ENCODE measurements at places on chromosomes 5 and 9.
A peak's percentile ranks its signal among the peaks of the same experiment; 100 is the strongest.

DNA sequence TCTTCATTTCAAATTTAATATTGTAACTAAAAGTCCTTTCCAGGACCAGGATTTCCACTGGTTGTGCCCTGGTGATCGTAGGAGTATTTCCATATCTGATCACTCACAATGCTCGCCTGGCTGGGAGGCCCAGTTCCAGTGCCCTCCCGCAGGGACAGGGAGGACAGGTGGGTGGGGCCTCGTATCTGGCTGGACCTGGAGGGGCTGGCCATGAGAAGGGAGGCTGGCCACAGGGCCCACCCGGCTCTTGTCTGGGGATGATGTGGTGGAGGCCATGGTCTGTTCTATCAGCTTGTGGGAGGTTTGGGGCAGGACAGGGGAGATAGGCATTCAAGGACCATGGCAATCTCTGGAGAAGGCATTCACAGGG, 286.4 kb downstream of the GADD45G start:
- no peak for DNase-seq

DNA sequence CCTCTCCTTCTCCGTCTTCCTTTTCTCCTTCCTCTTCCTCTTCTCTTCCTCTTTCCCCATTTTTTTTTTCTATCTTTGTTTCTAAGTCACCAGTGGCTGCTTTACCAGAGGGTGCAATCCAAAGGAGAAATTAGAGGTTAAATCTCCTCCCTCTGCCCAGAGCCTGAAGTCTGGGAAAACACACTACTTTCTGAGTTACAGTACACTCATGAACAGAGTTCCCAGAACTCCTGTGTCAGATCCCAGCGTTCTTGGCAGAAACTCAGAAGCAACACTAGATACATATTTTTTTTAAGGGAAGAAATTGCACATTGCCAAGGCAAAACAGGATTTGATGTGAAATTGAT, 189.0 kb downstream of the SNCAIP start:
- no peak for DNase-seq

GRCh38 chr5:72268753-72269410, 51.2 kb downstream of the MRPS27 start:
- DNase-seq: peak; percentile 20

- DNase-seq: no peak
These were observed 41.6 kb upstream of the SYNPO start for GRCh38 chr5:150598821-150599273.

GRCh38 chr5:107363768-107364167, 307.0 kb downstream of the EFNA5 start:
- no peak for DNase-seq

DNA sequence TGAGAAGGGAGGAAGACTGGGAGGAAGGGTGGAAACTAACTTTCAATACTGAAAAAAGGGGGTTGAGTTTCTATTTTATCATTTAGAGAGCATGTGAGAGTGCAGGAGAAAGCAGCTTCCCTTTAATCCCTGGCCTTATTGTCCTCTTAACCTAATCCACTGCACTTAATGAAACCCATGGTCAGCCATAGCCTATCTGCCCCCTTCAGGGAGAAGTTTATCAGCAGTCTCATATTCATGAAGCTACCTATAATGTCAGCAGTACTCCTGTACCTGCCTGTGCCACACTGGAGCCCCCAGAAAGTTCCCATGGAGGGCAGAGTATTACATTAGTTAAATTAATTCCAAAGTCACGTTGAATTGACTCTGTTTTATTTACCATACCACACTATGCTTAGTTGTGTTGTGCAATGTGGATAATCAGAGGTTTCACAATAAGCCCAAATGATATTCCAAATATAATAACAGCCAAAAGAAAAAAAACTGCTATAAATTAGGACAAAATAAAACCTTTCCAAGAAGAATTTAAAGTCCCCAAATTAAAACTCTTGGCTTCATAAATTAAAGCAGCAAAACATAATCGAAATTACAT, 62.9 kb downstream of the MUSK start:
- DNase-seq: no peak

DNA sequence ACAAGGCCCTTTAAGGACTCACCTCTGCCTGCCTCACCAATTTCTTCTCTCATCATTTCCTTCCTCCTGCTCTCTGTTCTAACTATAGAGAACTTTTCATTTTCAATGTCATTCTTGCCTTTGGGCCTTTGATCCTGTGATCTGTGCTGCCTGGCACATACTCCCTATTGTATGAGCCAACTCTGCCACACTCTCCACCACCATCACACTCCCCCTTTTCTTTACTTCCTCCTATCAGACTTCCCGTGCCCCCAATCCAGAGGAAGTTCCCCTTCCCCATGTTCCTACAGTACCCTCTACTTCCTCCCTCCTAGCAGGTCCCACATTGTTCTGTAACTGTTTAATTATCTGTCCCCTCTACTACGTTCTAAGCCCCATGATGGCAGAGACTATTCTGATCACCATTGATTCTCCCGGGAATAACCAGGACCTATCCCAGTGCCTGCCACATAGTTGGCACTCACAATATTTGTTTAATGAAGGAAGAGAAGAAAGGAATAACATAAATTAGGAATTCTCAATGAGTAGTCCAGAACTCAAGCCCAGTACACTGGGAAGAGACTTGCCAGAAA, 27.5 kb downstream of the ADAM19 start:
- no peak for DNase-seq

GRCh38 chr5:114858665-114859437, 310.9 kb downstream of the TRIM36 start:
- no peak for DNase-seq

- DNase-seq: no peak
These were observed 66.9 kb downstream of the SLC44A1 start for GRCh38 chr9:105311306-105311705.

DNA sequence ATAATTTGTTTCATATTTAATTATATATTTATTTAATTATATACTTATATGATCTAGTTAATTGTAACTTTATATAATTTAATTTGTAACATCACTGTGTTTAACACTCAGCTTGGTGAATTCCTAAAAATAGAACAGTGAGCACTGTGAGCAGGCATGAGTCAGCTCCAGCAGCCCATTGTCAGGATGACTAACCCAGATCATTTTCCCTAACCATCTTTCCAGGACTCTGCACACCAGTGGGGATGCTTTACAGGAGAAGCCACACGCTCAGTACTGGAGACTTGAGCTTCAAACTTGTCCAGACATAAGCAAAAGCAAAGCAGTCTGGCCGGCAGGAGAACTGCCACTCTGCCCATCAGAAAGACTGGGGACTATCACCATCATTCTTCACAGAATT, 446.2 kb upstream of the TRPC7 start:
- no peak for DNase-seq

GRCh38 chr9:20225826-20226225, 396.5 kb downstream of the MLLT3 start:
- no peak for DNase-seq

DNA sequence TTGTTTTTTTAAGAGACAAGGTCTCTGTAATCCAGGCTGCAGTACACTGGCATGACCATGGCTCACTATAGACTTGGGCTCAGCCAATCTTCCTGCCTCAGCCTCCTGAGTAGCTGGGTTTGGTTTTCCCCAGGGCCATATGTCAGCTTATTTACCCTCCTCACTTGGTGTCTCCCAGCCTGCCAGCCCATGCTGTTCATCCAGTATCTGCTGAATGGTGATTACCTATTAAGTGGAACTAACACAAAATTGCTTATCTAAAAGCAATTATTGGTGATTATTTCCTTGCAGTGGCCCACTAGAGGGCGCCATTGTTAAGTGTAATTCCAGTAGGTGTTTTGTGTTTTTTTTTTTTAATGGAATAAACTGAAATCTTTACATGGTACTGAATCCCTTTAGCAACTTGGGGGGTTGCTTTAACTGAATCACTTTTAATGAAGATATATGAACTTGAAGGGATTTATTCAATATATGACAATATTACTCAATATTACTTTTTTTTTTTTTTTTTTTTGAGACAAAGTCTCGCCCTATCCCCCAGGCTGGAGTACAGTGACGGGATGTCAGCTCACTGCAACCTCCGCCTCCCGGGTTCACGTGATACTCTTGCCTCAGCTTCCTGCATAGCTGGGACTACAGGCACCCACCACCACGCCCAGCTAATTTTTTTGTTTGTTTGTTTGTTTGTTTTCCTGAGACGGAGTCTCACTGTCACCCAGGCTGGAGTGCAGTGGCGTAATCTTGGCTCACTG, 13.8 kb downstream of the EXOSC2 start:
- peak; percentile 43 for DNase-seq

DNA sequence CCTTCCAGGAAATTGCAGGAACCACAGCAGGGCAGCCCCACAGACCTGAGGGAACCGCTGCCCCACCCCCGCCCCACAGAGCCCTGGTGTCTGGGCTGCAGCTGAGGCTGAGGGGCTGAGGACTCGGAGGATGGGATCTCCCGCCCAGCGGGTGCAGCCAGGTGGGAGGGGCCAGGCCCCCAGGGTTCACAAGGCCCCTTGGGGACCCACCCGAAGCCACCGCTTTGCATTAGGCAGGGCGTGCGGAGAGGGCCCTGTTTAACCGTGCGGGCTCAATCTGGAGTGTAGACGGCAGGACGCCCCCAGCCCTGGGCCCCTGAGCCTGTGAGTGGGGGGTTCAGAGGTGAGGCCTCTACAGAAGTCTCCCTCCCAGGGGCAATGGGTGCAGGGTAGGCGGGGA, 10.8 kb downstream of the NOTCH1 start:
- DNase-seq: no peak

- no peak for DNase-seq
These were observed 10.4 kb upstream of the FIBCD1 start for GRCh38 chr9:130949188-130950038.

GRCh38 chr5:168110384-168110783, 181.1 kb upstream of the WWC1 start:
- DNase-seq: no peak

DNA sequence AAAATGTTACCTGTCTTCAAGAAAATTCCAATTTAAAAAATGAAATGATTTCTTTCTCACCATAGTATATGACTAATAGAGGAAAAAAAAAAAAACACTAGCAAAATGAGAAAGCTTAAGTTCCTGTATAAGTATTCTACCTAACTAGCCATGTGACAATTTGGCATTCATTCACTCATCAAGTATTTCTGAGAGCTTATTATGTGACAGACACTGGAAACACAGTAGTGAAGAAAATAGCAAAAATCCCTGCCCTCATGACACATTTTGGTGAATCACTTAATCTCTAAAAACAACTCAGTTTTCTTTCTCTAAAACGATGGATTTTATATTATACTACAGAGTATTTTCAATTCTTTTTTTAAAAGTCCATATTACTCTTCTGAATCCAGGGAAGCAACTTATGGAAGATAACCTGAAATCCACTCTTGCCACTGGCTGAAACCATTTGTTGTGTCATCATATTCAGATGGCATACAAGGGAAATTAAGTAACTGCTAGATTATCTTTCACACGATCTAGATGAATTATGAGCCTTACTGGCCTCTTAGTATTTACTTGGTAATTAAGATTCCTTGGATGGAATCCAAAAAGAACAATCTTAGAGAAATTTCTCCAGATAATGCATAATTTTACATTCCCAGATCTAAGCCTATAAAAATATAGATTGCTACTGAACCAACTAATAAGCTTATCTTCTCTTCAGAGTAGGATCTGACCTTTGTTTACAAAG, 5.5 kb downstream of the PTBP3 start:
- DNase-seq: no peak

DNA sequence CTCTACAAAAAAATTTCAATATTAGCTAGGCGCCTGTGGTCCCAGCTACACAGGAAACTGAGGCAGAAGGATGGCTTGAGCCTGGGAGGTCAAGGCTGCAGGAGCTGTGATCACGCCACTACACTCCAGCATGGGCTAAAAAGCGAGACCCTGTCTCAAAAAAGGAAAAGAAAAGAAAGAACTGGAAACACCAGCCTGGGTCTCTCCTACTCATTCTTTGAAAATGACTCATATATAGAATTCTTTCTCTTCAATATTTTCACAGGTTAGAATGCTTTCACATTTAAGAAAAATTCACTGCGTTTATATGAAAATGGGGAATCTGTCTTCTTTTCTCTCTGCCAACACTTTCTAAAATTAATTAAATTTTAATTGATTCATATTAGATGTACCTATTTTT, 115.6 kb downstream of the TRPM6 start:
- no peak for DNase-seq

DNA sequence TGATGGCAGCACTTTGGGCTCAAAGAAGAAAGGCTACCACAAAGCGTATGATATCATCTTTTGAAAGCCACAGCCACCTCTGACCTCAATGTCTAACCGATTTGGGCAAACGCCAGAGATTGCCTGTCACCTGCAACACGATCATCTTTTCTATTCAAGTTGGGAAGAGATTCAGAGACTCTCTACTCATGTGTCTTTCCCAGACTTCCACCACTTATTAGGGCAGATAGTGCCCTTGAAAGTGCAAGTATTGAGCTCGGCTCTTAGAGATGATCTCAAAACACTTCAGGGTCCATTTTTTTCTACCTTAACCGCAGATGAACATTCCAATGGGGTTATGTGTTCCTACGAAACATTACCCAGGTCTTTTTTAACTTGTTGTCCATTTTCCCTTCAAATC, 213.7 kb downstream of the DRD1 start:
- DNase-seq: no peak

- no peak for DNase-seq
These were observed 107.4 kb downstream of the ZNF462 start for GRCh38 chr9:106970219-106970975.

DNA sequence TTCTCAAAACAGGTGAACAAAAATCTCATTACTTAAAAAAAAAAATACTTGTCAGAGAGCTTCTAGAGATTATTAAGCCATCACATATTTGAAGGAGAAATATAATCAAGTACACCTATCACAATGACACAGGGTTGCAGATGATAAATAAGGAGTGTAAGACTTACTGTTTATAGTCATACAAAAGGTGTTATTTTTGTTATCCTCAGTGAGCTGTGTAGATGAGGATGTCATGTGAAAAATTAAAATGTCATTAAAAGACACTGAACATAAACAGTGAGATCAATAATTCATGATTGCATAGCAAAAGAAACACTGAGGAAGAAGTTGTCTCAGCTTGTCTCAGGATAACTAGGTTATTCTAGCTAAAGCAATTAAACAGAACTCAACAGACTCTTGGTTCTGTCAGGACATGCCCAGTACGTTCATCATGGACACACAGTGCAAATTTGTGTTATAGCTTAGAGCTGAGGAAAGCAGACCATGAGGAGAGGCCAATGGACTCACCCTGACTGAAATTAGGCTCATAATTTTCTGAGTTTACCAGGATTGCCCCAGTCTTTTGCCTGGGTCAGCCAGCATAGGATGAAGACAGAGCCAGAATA, 1162.6 kb upstream of the C9orf72 start:
- no peak for DNase-seq

All from stimulated activated CD4-positive, alpha-beta T cell treated with anti-CD3 and anti-CD28 coated beads, Interleukin-1b, Interleukin-23, amount 100 ng/mL, for 1 hour (primary cell).